Stimulated activated CD4-positive, alpha-beta T cell treated with anti-CD3 and anti-CD28 coated beads, Interleukin-2, amount 100 ng/mL, for 4 hours (primary cell): ENCODE measurements at places on chromosomes 2 and 18.

GRCh38 chr2:168626096-168626495, 170.0 kb downstream of the CERS6 start:
- DNase-seq = no peak

GRCh38 chr2:189834059-189834458, 49.8 kb downstream of the PMS1 start:
- no peak for DNase-seq

GRCh38 chr2:98188351-98189046, 101.5 kb downstream of the VWA3B start:
- no peak for DNase-seq

DNA sequence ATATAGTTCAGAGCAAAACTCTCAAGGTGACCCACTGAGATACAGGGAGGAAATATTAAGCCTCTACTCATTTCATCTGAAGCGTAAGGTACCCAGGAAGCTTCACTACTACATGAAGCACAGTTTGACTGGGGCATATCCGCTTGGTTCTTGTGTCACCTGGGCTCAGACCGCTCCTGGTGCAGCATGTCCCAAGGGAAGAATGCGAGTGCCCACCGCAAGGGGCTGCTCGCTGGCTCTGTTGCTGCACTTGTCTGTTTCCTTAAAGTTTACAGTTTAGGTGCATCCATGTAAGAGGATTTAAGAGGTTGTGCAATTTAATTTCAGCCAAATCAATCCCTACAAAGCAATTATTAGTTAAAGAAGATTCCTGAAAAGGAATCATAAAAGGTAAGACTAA, 507.8 kb downstream of the FBXO15 start:
- no peak for DNase-seq

DNA sequence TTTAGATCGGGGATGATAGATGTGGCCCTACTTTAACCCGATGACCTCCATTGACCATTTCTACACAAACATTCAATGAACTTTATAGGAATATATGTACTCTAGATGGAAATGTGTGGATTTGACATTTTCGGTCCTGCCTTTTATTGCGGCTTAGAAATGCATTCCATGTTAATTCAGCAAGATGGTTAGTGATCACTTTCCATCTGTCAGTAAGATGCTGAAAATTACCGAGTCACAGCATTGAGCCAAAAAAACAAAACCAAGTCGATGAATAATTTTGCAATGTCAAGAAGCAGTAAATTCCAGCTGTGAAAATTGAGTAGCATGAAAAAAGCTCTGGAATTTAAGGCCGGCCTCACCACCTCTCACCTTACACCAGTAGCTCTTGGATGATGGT, 1642.6 kb upstream of the NXPH2 start:
- no peak for DNase-seq
